ENCODE measurements at places on chromosomes 4 and X.
A peak's percentile ranks its signal among the peaks of the same experiment; 100 is the strongest.

GRCh38 chr4:73392936-73393335, 11.2 kb upstream of the ALB start:
- DNase-seq: no peak

GRCh38 chrX:108033890-108034289, 11.0 kb upstream of the VSIG1 start:
- DNase-seq: no peak

GRCh38 chrX:139725720-139726119, 17.8 kb upstream of the MCF2 start:
- DNase-seq: no peak

DNA sequence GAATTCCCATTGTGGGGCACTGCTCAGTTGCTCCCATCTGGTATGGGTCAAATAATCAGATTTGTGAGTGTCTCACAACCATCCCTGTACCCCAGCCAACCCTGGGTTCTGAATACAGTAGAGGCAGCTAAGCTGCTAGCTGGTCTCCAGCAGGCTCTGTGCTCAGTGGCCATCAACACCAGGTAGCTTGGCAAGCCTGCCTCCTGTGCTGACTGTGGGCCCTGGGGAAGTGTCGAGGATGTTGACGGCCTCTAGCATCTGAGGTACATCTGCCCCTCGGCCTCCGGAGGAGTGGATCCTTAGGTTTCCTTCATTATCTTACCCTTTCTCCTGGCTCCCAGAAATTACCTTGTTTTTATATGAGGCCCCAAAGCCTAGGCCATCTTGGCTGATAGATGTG, 13.3 kb downstream of the RNF4 start:
- DNase-seq: no peak

GRCh38 chr4:142243255-142243654, 602.8 kb downstream of the INPP4B start:
- no peak for DNase-seq

DNA sequence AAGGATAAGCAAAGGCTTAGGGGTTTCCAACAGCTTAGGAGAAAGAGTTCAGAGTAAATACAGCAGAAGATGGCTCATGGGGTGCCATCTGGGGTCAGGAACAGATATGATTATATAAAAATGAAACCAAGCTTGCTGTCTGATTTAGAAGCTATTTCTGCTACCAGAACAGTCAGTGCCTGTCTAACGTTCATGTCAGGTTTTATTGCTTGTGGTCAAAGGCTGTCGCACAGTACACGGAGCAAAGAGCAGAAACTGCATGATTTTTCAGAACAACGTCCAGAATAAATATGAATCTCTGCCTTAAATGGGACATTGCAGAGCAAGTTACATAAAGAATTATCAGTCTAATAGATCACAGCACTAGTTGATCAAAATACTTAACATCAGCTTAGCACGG, 17.4 kb downstream of the CETN2 start:
- no peak for DNase-seq

GRCh38 chrX:122134291-122134690, 1049.8 kb upstream of the GRIA3 start:
- no peak for DNase-seq

- no peak for DNase-seq
Measured at GRCh38 chr4:78525559-78525958, 26.0 kb upstream of the ANXA3 start.

- DNase-seq: no peak
Measured at GRCh38 chr4:127604949-127605709, 27.6 kb upstream of the INTU start.

- no peak for DNase-seq
Measured at GRCh38 chr4:184825141-184825895, 450 bp downstream of the ACSL1 start.

DNA sequence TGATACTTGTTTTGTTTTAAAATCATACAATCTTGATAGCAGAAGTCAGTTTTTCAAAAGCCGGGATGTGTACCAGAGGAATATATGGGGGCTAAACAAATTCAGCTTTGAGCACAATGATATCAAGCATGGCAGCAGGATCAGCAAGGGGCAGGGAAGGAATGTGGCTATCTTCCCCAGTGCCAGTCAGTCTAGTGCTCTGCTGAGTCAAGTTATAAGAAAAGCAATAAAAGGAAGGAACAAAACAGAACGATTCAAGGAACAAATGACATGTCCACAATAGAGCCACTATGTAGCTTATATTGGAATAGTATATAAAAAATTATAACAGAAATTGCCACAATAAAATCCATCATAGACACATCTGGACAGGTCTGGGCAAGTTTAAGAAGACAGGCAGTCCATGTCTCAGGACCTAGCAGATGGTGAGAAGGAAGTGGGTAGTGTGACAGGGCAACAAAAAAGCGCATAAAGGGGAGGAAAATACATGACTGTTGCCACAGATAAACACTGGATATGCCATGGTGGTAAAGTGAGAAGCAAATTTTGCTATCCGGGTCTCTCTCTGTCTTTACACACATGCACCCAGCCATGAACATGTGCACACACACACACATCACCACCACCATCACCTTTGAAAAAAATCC, 518.2 kb upstream of the HTR2C start:
- no peak for DNase-seq

GRCh38 chr4:236028-236427, 69.2 kb downstream of the ZNF732 start:
- no peak for DNase-seq

- peak; percentile 74 for DNase-seq
Measured at GRCh38 chr4:55409468-55410171, 13.9 kb downstream of the TMEM165 start.

GRCh38 chr4:174808836-174809235, 20.2 kb downstream of the GLRA3 start:
- DNase-seq: no peak

- DNase-seq: peak; percentile 74
Measured at GRCh38 chr4:41212616-41213203, 1.6 kb downstream of the APBB2 start.

GRCh38 chrX:32126997-32127396, 1055.2 kb upstream of the FTHL17 start:
- no peak for DNase-seq

- no peak for DNase-seq
Measured at GRCh38 chr4:147864607-147865006, 132.7 kb downstream of the ARHGAP10 start.

- DNase-seq: no peak
Measured at GRCh38 chr4:141759796-141760425, 123.5 kb downstream of the IL15 start.

GRCh38 chrX:2595258-2595657, 94.5 kb upstream of the DHRSX start:
- no peak for DNase-seq

- no peak for DNase-seq
Measured at GRCh38 chr4:52665592-52665991, 6.5 kb upstream of the USP46 start.

DNA sequence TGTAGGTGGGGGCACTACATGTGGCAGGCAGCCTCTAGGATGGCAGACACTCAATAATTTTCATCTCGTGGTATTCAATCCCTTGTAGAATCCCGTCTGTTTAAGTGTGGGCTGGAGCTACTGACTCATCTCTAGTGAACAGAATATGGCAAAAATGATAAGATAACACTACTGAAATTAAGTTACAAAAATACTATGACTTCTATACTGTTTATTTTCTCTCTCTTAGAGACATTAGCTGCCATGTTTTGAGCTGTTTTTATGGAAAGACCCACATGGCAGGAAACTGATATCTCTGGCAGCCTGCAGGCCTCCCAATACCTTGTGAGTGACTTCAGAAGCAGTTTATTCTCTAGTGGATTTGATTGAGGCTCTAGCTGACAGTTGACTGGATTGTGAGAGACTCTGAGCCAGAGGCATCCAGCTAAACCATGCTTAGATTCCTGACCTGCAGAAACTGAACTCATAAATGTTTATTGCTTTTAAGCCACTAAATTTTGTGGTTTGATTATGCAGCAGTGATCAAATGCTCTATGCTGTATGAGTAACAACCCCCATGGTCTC, 298.8 kb upstream of the CTSO start:
- DNase-seq: peak; percentile 57

- no peak for DNase-seq
Measured at GRCh38 chr4:99861120-99861905, 32.9 kb downstream of the LAMTOR3 start.

- no peak for DNase-seq
Measured at GRCh38 chrX:136192839-136193414, 45.6 kb downstream of the FHL1 start.

DNA sequence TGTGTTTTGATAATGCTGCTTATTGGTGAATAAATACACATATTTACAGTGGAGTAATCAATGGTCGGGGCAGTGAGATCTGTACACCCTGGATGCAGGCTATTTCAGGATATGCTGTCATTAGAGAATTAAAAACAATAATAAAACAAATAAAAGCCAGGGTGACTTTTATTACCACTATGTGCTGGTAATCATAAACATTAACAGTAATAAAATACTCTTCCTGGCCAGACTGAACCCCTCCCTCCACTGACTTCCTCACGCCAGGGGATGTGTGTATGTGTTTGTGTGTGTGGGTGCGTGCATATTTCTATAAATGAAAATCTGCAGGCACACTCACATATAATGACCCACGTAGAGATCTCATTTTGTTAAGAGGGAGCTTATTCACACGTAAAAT, 98.0 kb upstream of the MAP9 start:
- DNase-seq: no peak

DNA sequence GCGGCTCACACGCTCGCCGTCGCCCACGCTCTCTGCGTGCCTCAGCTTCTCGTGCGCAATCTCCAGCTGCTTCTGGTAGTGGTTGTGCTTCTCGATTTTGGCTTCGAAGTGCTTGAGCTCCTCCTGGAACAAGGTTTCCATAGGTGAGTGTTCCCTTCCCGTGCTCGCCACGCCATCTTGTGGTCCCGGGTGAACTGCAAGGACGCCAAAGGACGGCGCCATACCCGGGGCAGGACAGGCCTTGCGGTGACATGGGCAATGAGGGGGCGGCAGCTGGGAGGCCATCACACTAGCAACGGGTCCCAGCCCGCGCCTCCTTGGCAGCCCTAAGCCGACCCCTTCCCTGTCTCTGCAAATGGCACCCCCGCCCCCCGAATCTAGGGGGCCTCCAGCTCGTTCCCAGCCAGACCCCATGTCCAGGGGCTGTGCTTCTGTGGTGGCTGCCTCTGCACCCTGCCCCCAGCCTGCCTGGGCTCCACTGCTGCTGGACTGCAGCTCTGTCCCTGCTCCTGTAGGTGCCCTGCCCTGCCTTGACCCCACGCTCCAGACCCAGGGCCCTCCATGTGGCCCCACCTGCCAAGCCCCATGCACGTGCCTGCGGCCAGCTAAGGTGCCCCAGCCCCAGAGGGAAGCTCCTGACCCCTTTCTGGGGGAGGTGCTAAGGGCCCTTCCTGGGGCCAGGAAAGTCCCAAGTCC, 17.3 kb downstream of the LRPAP1 start:
- DNase-seq: no peak

- DNase-seq: no peak
Measured at GRCh38 chrX:42496239-42496638, 281.7 kb downstream of the PPP1R2C start.

- peak; percentile 24 for DNase-seq
Measured at GRCh38 chrX:101462892-101463291, 22.4 kb upstream of the ARMCX4 start.

GRCh38 chr4:103079621-103080020, 3.1 kb upstream of the SLC9B2 start:
- no peak for DNase-seq

DNA sequence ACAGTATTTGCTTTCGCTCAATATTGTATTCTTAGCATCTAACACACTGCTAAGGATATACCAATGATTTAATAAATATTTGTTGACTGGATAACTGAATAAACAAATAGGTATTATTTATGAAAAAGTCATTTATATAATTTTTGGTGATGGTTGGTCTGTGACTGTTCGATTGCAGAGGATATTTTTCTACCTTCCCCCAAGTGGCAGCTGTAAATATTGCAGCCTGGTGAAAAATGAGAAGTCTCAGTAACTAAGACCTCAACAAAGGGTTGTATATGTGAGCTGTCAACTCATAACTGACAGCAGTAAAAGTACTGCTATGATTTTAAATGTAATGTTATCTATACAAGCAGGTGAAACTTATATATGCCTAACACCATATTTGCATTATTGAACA, 36.0 kb downstream of the HTR2C start:
- no peak for DNase-seq

GRCh38 chrX:63784902-63785707, at the start of gene ARHGEF9:
ARHGEF9 (minus strand) TSS chrX:63785214; CDS start chrX:63785145, 69 bp downstream.
- no peak for DNase-seq

DNA sequence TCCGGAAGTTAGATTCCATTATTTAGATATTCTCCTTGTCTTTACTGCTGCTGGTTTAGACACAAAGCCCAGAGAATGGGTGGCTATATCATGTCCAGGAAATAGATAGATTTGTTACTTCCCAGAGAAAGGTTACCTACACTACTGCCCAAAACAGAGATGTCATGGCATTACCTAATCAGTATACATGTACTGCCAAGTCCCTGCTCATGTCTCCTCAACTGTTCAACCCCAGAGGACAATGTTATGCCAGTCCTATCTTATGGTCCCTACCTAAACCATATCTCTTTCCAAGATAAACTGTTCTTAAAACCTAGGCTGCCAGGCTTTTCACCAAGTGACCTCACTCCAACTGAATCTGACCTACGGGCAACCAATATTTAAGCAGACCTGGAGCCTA, 209.5 kb upstream of the AR start:
- DNase-seq: no peak

- DNase-seq: no peak
Measured at GRCh38 chr4:5930876-5931275, 38.0 kb upstream of the CRMP1 start.

DNA sequence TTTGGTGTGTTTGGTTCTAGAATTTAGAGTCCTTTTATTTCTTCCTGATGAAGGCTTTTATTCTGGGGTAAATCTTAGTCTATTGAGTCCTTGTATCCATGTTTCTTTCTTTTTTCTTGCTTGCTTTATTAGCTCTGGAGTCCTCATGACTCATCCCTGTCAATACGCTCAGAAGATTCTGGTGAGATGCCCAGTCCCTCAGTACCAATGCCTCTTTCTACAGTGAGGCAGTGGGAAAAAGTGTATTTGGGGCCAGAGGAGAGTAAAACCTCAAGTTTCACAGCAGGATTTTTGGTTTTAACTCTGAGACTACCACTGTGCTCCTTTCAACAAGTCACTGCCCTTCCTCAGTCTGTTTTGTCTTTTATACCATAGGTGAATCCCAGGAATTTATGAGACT, 368.0 kb downstream of the GBA3 start:
- DNase-seq: peak; percentile 7

GRCh38 chrX:78522601-78523000, 136.5 kb downstream of the RTL3 start:
- DNase-seq: no peak

- peak; percentile 22 for DNase-seq
Measured at GRCh38 chrX:48573690-48574269, 504 bp upstream of the RBM3 start.

GRCh38 chr4:73599182-73599581, 21.1 kb downstream of the RASSF6 start:
- DNase-seq: peak; percentile 36

DNA sequence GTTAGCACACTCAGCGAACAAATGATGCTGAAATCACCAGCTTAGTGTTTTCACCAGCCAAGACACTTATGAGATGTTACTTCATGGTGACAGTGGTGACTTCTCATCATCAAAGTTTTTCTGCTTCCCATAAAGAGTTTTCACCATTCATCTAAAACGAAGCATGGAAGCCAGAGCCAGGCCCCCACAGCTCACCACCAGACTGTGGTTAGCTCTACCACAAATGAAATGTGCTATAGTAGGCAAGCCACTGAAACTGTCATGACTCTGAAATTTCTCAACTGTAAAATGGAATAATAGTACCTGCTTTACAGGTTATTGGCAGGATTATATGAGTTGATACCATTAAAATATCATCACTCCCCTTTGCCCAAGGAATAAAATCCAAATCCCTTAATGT, 56.4 kb upstream of the HHIP start:
- no peak for DNase-seq

GRCh38 chrX:136584545-136584944, 52.5 kb downstream of the VGLL1 start:
- DNase-seq: no peak

Measured in brain microvascular endothelial cell (primary cell).